Endodermal cell (in vitro differentiated cells): ENCODE measurements at places on chromosomes 4 and X. TPM values are rescaled to one million over a fixed set of nuclear protein-coding genes. Genes with fewer than 3 reads are reported as not detected.

GRCh38 chrX:38008658-38009057, 2.3 kb downstream of the SYTL5 start:
- H3K27me3 ChIP-seq = no peaks in the 10 kb centered on the region
- no peak for DNase-seq
- H3K36me3 ChIP-seq = no peaks in the 10 kb centered on the region
- no peak overlapping the region for H3K27ac ChIP-seq
- no peaks in the 10 kb centered on the region for H3K4me1 ChIP-seq
- H3K4me3 ChIP-seq = no peak overlapping the region

- H3K27me3 ChIP-seq = no peaks in the 10 kb centered on the region
- H3K36me3 ChIP-seq = no peaks in the 10 kb centered on the region
- DNase-seq = no peak
- H3K4me1 ChIP-seq = no peaks in the 10 kb centered on the region
- H3K27ac ChIP-seq = no peak overlapping the region
Measured at GRCh38 chr4:121096629-121097028, 24.3 kb upstream of the NDNF start.

GRCh38 chr4:139887962-139888735, 222.5 kb downstream of the MGST2 start:
- H3K4me3 ChIP-seq = no peak overlapping the region
- peaks cover 37% of the 10 kb centered on the region for H3K36me3 ChIP-seq
- no peaks in the 10 kb centered on the region for H3K27me3 ChIP-seq
- H3K27ac ChIP-seq = no peak overlapping the region
- DNase-seq = peak; percentile 62
- peaks cover 12% of the 10 kb centered on the region for H3K4me1 ChIP-seq

DNA sequence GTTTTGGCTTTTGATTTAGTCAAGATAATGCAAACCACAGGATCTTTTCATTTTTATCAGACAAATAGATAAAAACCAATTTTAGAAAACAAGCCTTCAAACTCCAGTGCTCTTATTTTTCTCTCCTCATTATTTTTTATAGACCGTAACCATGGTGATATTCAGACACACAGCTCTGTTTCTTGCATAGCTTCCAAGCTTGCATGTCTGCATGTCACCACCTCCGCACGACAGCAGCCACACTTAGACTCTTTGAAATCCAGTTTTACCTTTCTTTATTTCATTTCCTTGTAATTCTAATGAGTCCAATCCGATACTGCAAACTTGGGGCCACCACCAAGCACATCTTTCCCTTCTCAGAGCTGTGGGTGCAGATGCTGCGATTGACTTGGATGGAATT, 94.3 kb upstream of the GPM6A start:
- no peak overlapping the region for H3K4me3 ChIP-seq
- no peaks in the 10 kb centered on the region for H3K4me1 ChIP-seq
- H3K27me3 ChIP-seq = no peaks in the 10 kb centered on the region

DNA sequence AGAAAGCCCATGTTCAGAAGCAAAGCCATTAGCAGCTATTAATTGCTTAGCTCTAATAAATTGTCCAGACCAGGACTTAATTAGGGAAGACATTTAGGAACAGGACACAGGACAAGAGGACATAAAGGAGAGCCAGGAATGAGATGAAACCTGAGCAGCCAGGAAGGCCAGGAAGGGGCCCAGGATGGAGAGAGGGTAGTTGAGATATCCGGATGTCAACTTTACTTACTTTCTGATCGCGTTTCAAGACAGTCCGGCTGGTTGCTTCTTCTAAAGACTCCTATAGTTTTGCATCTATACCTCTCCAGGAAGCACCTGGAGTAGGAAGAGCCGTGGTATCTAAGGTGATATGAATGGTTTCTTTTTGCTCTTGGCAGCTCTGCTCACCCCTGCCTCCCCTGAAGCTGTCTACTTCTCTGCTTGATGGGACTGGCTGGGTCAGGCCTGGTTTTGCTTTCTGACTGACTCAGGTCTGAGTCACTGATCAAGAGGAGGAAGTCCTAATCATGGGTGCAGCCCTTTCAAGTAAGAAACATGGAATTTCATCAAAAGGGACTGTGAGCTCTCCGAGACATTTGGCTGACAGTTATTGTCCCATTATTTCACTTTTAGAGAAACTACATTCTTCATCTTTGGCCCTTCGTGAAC, 733.3 kb downstream of the RPA4 start:
- H3K27ac ChIP-seq = no peak overlapping the region
- H3K4me3 ChIP-seq = no peak overlapping the region
- H3K27me3 ChIP-seq = no peaks in the 10 kb centered on the region
- no peaks in the 10 kb centered on the region for H3K36me3 ChIP-seq
- no peaks in the 10 kb centered on the region for H3K4me1 ChIP-seq
- DNase-seq = no peak

DNA sequence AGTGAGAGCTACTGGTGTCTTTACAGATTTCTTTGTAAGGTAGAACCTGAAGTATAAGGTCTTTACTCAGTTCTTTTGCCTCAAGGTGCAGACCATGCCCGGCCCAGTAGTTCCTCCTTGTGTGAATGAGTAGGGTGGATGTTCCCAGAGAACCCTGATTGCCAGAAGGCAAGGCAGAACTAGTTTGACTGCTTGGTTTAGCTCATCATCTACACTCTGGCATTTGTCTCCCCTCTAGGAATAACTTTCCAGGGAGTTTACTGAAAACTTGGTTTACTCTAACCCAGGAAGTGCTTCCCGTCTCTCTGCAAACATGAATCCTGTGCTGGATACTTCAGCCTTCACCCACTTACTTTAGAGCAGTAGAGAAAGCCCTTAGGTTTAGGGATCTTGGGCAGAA, 29.1 kb downstream of the MCUB start:
- H3K4me1 ChIP-seq = no peaks in the 10 kb centered on the region
- peak; percentile 46 for DNase-seq
- H3K36me3 ChIP-seq = no peaks in the 10 kb centered on the region
- no peak overlapping the region for H3K27ac ChIP-seq
- no peak overlapping the region for H3K4me3 ChIP-seq
- no peaks in the 10 kb centered on the region for H3K27me3 ChIP-seq

DNA sequence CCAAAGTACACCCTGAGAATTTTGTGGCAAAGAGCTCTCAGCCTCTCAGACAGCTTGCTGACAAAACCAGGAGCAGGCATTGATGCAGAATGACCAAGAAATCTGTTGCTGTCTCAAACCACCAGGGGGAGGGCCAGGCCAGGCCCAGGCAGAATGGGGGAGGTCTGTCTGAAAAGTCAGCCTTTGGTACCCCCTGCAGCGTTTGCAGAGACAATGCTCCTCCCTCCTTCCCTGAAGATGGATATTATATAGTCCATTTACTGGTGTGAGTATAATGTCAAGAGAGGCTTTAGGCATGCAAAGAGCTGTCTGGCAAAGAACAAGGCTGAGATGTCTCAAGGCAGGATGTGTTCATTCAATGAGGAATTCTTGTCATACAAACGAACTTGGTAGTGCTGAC, 52.9 kb upstream of the TRPC5OS start:
- H3K27ac ChIP-seq = no peak overlapping the region
- H3K4me1 ChIP-seq = peaks cover 3% of the 10 kb centered on the region
- H3K27me3 ChIP-seq = peaks cover 6% of the 10 kb centered on the region
- no peaks in the 10 kb centered on the region for H3K36me3 ChIP-seq

GRCh38 chrX:12153741-12154140, 15.5 kb downstream of the FRMPD4 start:
- no peaks in the 10 kb centered on the region for H3K4me1 ChIP-seq
- no peak overlapping the region for H3K4me3 ChIP-seq
- H3K36me3 ChIP-seq = no peaks in the 10 kb centered on the region

DNA sequence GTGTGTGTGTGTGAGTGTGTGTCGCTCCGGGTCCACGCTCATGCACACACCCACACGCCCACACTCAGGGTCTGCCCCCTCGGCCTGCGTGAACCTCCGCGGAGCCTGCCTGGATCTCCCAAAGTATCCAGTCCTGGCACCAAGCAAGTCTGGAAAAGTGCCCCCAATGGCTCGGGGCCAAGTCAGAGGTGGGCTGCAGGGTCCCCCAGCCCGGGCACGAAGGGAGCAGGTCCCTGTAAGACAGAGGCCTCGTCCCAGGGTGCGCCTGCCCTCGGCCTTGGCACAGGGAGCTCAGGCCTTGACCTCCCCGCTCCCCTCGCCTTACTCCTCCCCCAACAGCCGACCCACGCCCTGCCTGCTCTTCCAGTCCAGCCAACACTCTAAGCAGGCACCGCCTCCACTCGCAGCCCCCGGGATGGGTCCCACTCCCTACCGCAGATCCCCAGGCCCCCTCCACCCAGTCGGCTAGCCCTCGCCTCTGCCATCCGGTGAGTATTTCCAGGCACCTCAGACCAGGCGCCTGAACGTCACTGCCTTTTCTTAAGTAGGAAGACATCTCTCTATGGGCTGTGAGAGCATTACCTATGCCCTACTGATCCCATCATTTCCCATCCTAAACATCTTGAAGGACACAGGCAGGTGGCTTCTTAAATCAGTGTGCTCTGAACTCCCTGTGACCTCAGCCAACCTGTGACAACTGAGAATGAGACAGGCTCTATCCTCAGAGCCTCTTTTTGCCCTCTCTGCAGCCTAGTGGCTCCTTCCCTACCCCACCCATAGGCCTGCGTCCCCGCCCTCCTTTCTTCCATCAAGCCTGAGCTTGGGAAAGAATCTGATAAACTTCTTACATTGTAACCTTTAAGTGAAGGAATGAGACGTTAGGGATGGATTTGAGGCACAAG, 704 bp downstream of the FAM114A1 start:
- DNase-seq = peak; percentile 68
- peaks cover 12% of the 10 kb centered on the region for H3K36me3 ChIP-seq
- no peaks in the 10 kb centered on the region for H3K4me1 ChIP-seq
- H3K4me3 ChIP-seq = peak overlapping the region; percentile 82
- no peak overlapping the region for H3K27ac ChIP-seq
- no peaks in the 10 kb centered on the region for H3K27me3 ChIP-seq

- DNase-seq = no peak
- no peak overlapping the region for H3K27ac ChIP-seq
- no peaks in the 10 kb centered on the region for H3K27me3 ChIP-seq
- no peak overlapping the region for H3K4me3 ChIP-seq
- H3K36me3 ChIP-seq = no peaks in the 10 kb centered on the region
Measured at GRCh38 chr4:174590336-174590735, 68.0 kb upstream of the HPGD start.

DNA sequence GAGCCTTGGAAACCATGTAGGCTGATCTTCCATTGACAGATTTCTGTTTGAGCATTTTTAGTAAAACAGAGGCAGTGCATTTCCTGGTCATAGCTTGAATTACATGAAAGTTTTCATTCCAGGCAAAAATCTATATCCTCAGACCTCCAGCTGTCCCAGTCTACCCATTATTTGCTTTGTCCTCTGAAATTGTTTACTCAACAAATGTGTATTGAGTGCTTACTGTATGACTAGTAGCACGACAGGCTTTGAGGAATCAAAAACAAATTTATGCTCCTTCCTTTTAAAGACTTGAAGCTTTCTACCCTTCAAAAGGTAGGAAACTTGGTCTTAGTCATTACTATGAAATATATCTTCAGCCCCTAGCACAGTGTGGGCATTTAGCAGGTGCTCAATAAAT, 307.9 kb upstream of the IGFBP7 start:
- no peak overlapping the region for H3K27ac ChIP-seq
- no peak overlapping the region for H3K4me3 ChIP-seq

DNA sequence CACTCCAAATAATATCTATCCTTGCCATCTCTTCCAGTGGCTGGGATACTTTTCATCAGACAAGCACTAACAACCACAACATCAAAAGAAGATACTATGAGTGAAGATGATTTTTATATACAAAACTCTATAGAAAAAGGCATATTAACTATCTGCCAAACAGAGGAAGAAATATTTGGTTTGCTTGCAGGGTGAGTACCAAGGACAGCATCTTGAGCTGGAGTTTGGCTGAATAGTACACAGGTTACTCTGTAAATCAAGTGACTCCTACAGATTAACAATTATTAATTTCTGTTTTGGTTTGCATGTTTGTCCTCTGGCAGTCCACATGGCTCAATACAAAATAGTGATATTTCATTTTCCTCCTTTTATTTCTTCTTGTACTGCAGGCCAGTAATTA, 248.0 kb downstream of the RBMX2 start:
- no peak overlapping the region for H3K4me3 ChIP-seq
- no peaks in the 10 kb centered on the region for H3K27me3 ChIP-seq
- no peak overlapping the region for H3K27ac ChIP-seq
- H3K36me3 ChIP-seq = no peaks in the 10 kb centered on the region

Gene CLIC2
- total RNA-seq = 0.64 TPM in 1 of 2 replicates, not detected in the other

Gene SLBP
- 52.1 and 55.4 TPM in 2 replicates for total RNA-seq

GRCh38 chrX:121356850-121357171, 309.4 kb downstream of the GLUD2 start:
- no peak overlapping the region for H3K4me3 ChIP-seq
- no peak for DNase-seq
- H3K4me1 ChIP-seq = no peaks in the 10 kb centered on the region

Gene NPY2R
- 0.17 to 0.33 TPM in 2 of 3 replicates, not detected in the other for total RNA-seq

GRCh38 chr4:39134683-39135306, 47.5 kb upstream of the WDR19 start:
- no peak overlapping the region for H3K27ac ChIP-seq
- H3K4me3 ChIP-seq = no peak overlapping the region
- no peak for DNase-seq
- H3K4me1 ChIP-seq = no peaks in the 10 kb centered on the region

DNA sequence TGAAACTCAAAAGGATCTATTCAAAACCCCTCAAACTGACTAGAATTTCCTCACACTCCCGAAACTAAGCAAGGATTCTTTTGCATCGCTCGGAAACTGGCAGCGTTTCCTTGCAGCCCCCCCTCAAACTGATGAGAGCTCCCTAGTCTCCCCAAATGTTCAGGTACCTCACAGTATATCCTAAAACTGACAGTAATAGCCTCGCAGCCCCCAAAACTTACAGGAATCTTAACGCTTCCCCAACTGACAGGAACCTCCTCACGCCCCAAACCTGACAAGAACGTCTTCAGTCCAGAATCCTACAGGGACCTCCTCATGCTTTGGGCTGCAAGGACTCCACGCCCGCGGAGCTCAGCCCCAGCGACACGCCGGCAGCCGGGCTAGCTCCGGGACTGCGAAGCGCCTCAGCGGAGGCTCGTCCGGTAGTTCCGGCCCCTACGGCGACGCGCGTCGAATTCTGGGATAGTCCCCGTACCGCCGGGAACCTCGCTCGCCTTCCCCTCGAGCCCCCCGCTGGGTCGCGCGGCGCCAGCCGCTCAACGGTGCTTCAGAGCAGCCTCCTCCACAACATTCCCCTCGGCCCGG, 640 bp downstream of the PHF8 start:
- no peaks in the 10 kb centered on the region for H3K27me3 ChIP-seq
- peak; percentile 75 for DNase-seq
- peak overlapping the region; percentile 93 for H3K4me3 ChIP-seq
- no peaks in the 10 kb centered on the region for H3K4me1 ChIP-seq
- peaks cover 10% of the 10 kb centered on the region for H3K36me3 ChIP-seq
- peak overlapping the region; percentile 96 for H3K27ac ChIP-seq

DNA sequence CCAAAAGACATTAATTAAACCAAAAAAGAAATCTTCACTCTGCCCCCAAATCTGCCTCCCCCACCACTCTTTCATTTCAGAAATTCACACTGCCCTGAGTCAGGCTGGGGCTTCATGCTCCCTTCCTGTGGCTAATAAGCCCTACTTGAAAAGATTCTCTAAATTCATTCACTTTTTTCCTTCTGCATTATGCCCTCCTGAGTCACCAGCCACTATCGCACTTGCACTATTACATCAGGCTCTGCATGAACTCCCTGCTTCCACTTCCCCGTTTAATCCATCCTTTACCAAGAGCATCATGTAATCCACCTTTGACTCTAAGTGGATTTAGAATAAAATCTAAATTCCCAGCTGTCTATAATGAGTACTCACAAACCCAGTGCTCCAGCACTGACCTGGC, 295.4 kb upstream of the KLF3 start:
- H3K36me3 ChIP-seq = no peaks in the 10 kb centered on the region
- no peaks in the 10 kb centered on the region for H3K4me1 ChIP-seq
- no peaks in the 10 kb centered on the region for H3K27me3 ChIP-seq
- no peak overlapping the region for H3K4me3 ChIP-seq
- DNase-seq = no peak
- H3K27ac ChIP-seq = no peak overlapping the region

Gene DYNLT3
- 12.4 and 15.4 TPM in 2 replicates for total RNA-seq
